ENCODE measurements at places on chromosomes 7 and 10.

- DNase-seq: no peak
Observed at GRCh38 chr10:28343987-28344895, 41.4 kb upstream of the MPP7 start.

GRCh38 chr7:21562385-21562784 lies 19.5 kb downstream of the DNAH11 start:
- DNase-seq: no peak

DNA sequence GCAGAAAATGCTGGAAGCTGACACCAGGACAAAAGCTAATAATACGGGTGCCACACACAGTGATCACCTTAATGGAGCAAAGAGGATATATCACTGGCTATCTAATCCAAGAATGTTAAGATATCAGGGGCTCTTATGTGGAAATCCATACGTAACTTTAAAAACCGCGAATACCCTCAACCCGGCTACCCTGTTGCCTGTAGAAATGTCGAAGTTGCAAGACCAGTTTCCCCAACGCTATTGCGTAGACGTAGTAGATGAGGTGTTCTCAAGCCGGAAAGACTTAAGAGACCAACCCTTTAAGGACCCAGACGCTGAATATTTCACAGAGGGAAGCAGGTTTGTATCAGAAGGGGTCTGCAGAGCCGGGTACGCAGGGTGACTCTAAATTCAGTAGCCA lies 7.9 kb upstream of the CYREN start:
- no peak for DNase-seq

GRCh38 chr10:102508506-102508905 lies 4.7 kb downstream of the SUFU start:
- DNase-seq: no peak

DNA sequence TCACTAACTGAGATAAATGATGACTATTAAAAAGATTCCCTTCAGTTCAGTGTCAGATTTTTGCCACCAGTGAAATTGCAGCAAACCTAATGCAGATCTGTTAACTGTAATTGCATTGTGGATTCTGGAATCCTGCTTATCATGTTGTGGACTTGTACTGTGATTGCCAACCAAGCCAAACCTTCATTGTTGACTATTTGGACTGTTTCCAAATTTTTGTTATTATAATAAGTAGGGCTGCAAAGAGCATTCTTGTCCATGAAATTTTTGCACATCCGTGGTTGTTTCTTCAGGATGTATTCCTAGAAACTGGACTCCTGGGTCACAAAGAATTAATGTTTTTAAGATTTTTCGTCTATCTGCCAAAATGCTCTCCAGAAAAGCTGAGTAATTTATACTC lies 281.6 kb upstream of the ZMIZ1 start:
- DNase-seq: no peak

- DNase-seq: no peak
Observed at GRCh38 chr10:33861016-33861704, 526.7 kb upstream of the NRP1 start.

DNA sequence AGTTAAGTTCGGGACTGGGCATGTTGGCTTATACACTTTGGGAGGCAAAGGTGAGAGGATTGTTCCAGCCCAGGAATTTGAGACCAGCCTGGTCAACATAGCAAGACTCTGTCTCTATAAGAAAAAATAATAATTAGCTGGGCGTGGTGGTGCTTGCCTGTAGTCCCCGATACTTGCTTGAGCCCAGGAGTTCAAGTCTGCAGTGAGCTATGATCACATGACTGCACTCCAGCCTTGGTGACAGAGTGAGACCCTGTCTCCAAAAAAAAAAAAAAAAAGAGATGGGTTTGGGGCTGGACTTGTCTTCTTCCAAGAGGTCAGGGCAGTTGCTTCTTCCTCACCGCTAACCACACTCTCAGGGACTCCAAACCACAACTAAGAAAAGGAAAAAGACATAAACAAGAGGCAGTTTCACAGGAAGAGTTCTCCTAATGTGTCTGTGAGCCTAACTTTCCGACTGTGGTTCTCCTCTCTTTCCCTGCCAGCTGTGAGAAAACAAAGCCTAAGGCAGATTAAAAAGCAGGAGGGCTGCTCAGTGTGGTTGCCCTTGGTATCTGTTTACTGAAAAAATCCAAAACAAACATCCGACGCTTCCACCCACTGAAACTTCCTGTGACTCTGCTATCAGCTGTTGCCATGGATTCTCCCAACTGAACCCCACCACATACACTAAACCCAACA lies 2.4 kb upstream of the SERPINE1 start:
- no peak for DNase-seq

DNA sequence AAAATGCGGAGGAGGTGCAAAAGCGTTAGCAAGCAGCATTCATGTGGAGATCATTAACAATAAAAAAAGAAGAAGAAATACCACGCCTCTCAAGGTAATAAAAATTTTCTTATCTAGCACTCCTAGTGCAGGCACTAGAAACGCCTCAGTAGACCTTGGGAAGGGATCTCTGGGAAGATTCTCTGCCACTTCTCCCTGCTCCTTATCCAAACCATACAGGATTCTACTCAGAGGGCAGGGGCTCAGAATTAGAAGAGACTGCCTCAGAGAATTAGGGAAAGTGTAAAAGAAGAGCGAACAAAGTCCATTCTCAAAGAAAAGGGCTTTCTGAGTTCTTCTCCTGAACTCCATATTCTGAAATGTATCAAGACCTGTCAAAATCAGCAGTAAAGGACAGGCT lies 413.4 kb downstream of the SORCS1 start:
- DNase-seq: no peak

- no peak for DNase-seq
Observed at GRCh38 chr7:129479831-129480230, 22.5 kb upstream of the SMKR1 start.

GRCh38 chr7:16929146-16929762 lies 47.5 kb upstream of the AGR3 start:
- no peak for DNase-seq

GRCh38 chr7:39459636-39460035 lies 106.6 kb upstream of the YAE1 start:
- DNase-seq: no peak

GRCh38 chr7:90213521-90213920 lies 2.0 kb downstream of the STEAP2 start:
- DNase-seq: no peak

GRCh38 chr7:96315125-96315512 lies 6.8 kb downstream of the SLC25A13 start:
- no peak for DNase-seq

All from anterior cingulate cortex (tissue), 58 donors.